ENCODE measurements at places on chromosomes 7 and 10. TPM values are rescaled to one million over a fixed set of nuclear protein-coding genes. Genes with fewer than 3 reads are reported as not detected.

DNA sequence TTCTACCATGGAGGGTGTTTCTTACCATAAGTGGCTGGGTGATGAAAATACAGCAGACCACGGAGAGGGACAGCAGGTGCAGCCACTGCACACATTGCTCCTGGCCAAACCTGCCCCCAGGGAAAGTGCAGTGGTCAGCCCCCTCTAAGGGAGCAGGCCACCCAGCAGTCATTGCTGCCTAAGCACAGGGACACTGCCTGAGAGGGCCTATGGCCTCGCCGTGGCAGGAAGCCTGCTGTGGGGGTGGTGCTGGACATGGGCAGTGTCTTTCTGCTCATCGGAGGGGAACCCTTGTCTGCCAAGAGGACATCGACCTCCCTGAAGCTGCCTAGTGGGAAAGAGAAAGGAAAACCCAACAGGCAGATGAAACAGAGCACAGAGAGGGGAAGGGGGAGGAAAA lies 118.3 kb downstream of the PKD1L1 start:
- DNase-seq, result no peak

DNA sequence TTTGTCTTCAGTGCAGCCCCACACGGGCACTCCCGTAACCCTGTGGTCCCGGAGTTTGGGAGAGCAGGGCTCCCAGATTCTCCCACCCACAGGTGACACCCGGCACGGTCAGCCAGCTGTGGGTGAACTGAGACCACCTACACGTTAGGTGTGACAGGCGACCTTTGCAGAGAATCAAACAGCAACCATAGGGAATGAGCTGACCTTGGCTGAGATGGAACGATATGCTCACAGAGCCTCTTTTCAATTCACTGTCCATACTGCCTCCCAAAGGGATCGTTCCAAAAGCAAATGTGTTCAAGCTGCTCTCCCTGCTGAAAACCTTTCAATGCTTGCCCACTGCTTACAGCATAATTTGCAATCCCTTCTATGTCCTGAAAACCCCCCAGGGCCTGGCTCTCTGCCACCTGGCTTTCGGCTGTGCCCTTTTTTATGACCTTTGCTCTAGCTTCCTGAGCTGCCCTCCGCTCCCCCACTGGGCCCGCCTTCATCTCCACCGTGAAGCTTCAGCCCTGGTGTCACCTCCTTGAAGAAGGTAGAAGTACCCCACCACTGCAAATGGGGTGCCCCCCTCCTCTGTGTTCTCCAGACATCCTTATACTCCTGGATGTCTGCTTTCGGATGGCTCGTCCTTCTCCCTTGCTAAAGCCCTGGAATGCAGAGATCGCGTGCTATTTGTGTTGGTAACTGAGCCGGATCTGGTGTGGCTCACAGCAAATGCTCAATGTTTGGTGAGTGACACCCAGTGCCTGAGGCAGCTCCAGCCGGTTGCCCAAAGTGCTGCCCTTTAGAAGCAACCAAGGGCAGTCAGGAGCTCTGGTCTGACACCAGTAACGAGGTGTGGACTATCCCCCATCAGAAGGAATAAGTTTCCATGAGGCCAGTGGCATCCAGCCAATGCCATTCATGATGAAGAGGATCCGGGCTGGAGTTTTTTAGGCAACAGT lies 90.4 kb downstream of the KIAA1549 start:
- DNase-seq, result no peak

DNA sequence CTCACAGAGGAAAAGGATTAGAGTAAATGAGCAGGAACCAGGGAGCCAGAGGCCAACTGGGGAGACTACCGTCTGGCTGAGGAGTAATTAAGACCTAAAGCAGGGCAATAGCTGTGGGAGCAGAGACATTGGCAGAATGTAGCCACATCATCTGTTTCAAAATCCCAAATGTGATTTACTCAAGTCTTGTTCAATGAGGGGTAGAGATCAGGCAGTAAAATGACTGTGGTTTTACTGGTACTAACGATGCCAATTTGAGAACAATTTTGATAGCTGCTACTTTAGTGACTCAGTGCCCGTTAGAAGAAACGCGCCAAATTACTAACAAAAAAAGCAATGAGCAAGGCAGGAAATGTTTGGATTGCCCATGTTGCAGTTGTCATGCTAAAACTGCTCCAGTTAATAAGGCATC lies 12.7 kb upstream of the MIOS start:
- no peak for DNase-seq

- DNase-seq, result no peak
These were observed 126.0 kb upstream of the JCAD start for GRCh38 chr10:30185341-30185740.

DNA sequence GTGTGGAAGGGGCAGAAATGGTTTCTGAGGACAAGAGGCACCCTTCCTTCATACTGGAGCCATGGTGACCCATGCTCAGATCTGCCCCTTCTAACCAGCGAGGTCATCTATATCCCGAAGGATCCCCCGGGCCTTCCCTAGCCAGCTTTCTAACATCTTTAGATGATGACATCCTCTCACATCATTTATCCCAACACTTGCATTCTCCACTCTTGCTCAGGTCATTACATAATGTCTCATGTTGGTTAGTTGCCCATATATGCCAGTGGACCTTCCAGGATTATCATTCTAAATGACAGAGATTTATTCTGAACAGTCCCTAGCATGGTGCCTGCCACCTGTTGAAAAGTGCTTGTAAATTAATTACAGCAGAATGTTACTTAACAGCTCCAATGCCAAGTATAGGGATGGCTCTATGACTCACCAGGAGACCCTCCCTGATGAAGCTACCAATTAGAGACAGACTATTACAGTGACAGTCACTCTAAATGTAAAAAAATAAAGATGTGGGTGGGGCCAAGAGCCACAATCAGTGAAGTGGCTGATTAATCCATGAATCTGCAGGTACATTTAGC lies 22.6 kb upstream of the ABLIM1 start:
- DNase-seq, result no peak

DNA sequence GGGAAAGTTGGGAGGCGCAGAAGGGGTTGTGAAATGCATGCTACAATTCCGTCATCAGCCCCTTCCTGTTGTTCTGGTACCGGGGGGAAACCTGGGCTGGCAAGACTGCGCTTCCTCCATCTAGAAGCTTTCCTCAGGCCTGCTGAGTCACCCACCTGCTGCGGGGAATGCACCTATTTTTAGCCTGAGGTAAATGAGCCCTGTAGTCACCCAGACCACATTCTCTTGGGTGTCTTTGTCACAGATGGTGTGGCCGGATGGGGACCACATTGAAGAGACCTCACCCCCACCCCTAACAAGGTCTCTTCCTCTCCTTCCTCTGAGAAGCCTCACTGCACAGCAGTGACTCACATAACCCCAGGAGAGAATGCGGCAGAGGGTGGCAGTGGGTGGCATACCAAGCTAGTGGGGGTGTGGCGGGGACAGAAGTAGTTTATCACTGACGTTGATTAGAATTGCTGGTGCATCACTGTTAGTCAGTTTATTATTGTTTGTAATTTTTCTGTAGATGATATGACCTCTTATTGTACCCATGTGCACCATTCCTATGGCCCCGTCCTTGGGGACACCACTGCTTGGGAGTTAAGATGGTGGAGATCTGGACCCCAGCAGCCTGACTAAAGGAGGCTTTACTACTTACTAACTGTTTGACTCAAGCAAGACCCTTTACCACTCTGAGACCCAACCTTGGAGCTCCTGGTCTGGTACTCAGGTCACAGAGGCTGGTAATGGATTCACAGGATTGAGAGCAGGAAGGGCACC lies 83.0 kb upstream of the DUSP5 start:
- DNase-seq, result peak; percentile 51

GRCh38 chr7:116862951-116863670 lies 724 bp downstream of the CAPZA2 start:
- DNase-seq, result no peak

- DNase-seq, result no peak
These were observed 158.7 kb downstream of the TNS3 start for GRCh38 chr7:47423196-47423595.

- DNase-seq, result peak; percentile 80
These were observed 121.3 kb upstream of the WIPF3 start for GRCh38 chr7:29684787-29685650.

GRCh38 chr10:12807096-12807755 lies 194.3 kb downstream of the CCDC3 start:
- DNase-seq, result peak; percentile 34

DNA sequence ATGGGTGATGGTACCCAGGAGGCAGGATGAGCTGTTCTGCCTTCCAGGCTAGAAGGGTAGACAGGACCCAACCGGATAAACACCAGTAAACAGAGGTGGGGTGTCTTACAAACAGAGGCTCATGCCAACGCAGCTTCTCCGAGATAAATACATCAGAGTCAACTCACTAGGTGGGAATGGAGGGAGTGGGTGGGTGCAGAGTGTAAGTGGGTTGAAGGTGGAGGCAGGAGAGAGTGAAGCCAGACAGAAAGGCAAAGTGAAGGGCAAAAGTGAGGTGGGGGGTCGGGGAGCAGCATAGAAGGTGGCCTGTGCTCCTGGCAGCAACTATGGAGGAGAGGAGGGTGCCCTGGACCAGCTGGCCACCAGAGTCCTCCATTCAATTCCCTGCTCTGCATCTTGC lies 40.4 kb upstream of the COL13A1 start:
- no peak for DNase-seq

DNA sequence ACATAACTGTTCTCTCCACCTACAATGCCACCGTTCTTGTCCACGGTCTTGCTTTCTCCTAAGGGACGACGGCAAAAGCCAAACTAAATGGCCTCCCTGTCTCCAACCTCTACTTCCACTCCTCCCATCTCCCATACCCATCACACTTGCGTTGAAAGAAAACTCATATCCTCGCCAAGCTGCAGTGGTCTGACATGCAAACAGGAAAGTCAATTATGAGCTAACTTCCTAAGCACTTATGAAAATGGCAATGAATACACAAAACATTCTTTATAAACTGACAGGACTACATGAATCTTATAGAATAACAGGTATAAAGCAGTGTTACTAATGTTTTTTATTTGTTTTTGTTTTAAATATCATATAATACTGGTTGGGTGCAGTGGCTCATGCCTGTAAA lies 46.4 kb downstream of the TYW1B start:
- no peak for DNase-seq

GRCh38 chr7:98287486-98287959 lies 6.0 kb downstream of the BRI3 start:
- DNase-seq, result peak; percentile 91

DNA sequence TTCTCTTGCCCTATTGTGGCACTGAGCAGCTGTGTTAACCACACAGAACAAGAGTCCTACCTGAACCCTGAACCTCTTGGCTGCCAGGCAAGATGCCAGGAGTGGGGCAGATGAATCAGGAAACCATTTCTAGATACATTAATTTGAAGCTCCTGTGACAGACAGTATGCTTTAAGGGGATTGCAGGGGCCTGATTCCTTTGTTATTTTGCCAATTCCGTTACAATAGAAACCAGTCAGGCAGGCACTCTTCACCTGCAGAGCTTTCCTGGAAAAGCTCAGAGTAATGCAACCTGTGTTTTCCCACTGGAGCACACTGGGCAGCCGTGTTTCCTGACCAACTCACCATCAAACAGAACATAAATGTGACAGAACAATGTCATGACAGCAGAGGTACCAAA lies 233.1 kb downstream of the BMPER start:
- no peak for DNase-seq

DNA sequence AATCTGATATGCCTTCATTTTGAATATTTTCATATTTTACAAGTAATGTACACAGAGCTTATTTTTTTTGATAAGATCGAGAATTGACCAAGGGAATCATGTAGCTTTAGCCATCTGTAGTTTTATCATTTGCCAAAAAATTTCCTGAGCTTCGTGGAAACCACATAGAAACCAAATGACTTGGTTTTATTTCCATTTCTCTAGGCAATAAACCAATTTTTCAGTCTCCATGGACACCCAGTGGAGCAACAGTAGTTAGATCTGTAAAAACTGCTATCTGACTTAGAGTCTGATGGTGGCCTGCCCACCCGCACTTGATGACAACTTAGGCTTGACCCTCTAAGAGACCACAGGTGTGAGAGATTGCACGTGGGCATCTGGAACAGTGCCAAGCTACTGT lies 127.8 kb upstream of the CDK6 start:
- DNase-seq, result no peak

DNA sequence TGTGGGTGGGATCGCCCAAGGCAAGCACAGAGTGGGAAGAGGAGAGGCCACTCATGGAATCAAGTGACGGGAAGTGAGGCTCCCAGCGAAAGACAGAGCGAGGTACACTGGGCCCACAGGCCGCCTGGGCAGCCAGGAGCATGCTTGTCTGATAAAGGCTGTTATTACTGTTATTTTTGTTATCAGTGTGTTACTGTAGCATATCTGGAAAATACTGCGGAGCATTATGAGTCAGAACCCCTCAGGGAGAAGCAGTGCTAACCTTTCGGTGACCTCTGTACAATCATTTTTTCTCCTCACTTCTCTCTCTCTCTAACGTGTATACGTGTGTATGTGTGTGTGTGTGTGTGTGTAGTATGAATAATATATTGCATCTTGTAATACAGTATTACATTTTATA lies 3.8 kb upstream of the TCERG1L start:
- no peak for DNase-seq

- no peak for DNase-seq
These were observed 40.5 kb upstream of the PRKAR1B start for GRCh38 chr7:767580-767940.

GRCh38 chr7:5424749-5425506 lies 1.3 kb upstream of the TNRC18 start:
- DNase-seq, result peak; percentile 48

GRCh38 chr7:23404546-23405239 lies 65.6 kb downstream of the IGF2BP3 start:
- no peak for DNase-seq

GRCh38 chr7:128919241-128919640 lies 8.7 kb upstream of the KCP start:
- DNase-seq, result no peak

- no peak for DNase-seq
These were observed 14.7 kb downstream of the ESYT2 start for GRCh38 chr7:158814637-158815036.

Gene TMEM139
- 54.1 TPM for total RNA-seq

Gene GFRA1
- total RNA-seq, result 5.1 TPM

Gene SPDYE5
- not detected for total RNA-seq

Gene SPACDR
- total RNA-seq, result 0.31 TPM

Gene GRM3
- not detected for total RNA-seq

Gene CHN2
- total RNA-seq, result 30.0 TPM

Gene OR13A1
- total RNA-seq, result not detected

Gene TWNK
- 3.7 TPM for total RNA-seq

Gene TMEM270
- total RNA-seq, result not detected

Gene IGF2BP3
- total RNA-seq, result 0.53 TPM

Gene SSC4D
- 0.50 TPM for total RNA-seq

Gene OR9A2
- total RNA-seq, result not detected

Gene RINT1
- 17.6 TPM for total RNA-seq

Gene ADAM12
- total RNA-seq, result 0.28 TPM

Gene ACTR3C
- 20.2 TPM for total RNA-seq

Gene ZNF479
- not detected for total RNA-seq

Gene AQP1
- total RNA-seq, result 45.5 TPM

Gene PLXNA4
- 1.1 TPM for total RNA-seq

Data from left colon (tissue), 2 donors.